HEK293T (cell line): ENCODE measurements at places on chromosomes 5 and 9.

DNA sequence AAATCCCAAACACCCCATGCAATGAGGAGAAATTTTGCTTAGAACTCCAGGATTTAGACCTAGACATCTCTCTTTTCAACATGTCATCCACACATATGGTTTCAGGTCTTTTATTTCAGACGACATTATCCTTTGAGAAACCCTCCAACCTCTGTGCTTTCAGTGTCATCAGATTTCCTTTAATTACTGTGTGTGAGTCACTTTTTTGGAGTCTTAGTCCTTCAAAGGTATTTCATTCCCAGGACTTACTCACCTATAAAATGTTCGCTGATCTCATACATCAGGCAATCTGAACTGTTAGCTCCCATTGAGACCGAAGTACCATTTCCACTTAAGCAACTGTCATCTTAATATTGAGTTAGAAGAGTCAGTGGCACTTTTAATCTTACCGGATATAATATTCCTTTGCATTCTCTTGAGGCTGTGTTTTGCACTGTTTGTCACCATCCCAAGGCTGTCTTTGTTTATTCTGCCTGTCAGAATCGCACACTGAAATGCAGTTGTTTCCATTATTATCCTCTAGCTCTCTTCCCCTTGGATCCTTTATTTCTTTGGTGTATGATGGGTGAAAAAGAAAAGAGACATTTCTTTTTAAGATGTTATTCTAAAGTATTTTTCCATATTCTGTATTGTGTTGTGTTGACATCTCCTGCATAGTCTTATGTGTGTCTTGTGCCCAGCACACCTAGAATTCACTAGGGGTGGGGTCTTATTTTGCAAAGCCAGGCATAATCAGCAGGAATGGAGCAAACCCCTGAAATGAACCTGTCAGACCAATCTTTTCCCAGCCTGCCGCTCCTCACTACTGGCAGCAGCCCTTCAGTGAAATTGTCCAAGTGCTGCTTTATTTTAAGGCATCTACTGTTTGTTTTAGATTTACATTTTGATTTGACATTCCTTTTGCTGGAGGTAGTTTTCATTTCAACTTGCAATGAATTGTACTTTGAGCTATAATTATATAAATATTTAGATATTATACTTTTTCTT, 155.4 kb downstream of the PAM start:
- DNase-seq = peak; percentile 13

DNA sequence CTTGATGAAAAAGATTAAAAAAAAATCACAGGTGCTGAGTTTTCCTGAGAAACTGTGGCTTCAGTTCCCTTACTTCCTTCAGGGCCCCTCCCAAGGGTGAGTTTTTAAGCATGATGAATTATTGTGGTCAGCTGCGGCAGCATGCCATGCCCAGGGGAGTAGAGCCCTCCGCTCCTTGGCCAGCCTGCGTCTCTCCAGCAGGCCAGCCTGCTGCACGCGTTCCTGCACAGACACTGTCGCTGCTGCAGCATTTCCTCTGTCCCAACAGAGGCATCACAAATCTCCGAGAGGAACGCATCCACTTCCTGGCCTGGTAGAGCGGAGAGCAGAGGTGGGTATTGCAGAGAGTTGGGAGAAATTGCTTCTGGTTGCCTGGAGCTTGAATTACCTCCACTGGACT, 26.1 kb upstream of the GLRA1 start:
- no peak for DNase-seq

DNA sequence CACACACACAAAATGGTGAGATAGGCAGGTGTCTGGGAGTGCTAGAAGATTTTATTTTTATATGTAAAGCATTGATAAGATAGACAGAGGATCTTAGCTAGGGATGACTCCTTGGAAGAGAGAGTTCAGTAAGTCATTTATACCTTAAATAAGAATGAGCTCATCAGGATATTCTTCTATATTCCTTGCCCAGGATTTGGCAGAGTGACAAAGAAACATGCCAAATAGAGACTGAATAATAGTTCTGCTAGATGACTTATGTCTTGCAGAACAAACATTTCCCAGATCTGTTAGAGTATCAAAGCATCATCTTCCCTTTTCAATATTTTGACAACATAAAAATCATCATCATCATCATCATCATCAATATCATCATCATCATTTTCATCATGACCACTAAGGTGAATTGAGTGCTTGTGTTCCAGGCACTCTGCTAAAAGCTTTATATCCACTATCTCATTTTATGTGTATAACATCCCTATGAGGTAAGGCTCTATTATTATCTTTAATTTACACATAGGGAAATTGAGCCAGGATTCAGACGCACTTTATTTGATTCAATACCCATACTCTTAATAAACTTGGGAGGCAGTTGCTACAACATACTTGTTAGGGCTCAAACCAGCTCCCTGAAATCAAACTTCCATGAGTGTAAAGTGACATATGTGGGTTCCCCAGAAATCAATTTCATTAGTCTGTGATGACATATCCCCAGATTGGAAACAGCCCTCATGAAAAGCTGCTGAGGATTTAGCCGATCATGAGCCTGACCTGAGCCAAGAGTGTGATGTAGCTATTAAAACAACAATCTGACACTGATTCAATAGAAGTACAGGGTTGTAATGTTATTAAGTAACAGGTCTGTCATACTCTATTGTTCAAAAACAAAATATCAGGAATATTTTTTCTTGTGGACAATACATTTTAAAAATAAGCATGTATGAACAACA, 176.3 kb upstream of the SEMA6A start:
- no peak for DNase-seq

GRCh38 chr9:89515416-89515815, 17.5 kb upstream of the SEMA4D start:
- DNase-seq = no peak
